ENCODE measurements at places on chromosomes 3 and 15.

- no peak for DNase-seq
Measured at GRCh38 chr15:80639168-80639555, 55.9 kb upstream of the ABHD17C start.

DNA sequence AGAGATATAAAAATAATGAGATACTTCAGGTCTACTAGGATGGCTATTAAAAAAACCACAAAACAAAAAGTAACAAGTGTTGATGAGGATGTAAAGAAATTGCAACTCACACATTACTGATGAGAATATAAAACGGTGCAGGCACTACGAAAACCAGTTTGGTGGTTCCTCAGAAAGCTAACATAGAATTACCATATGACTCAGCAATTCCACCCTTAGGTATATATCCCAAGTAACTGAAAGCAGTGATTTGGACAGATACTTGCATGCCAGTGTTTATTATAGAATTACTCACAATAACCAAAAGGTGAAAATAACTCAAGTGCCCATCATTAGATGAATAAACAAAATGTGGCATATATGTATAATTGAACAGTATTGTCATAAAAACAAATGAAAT lies 87.5 kb upstream of the MELTF start:
- no peak for DNase-seq

- DNase-seq, result no peak
Measured at GRCh38 chr3:65857327-65857726, 181.4 kb downstream of the MAGI1 start.

DNA sequence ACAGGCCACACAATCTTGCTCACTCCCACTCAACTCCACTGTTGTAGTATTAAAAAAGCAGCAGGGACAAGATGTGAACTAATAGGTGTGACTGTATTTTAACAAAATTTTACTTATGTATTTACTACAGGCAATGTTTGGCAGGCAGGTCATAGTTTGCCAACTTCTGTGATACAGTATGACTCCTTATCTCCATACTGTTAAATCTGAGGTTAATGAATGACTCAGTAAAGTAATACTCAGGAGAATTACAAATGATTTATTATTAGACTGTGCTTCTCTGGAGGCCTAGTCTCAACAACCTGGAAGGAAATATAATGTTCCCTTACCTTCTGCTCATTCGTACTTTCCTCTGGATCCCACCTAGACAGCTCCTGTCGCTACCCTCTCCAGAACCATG lies 258.6 kb upstream of the KCNMB2 start:
- DNase-seq, result no peak

- no peak for DNase-seq
Measured at GRCh38 chr3:123332124-123332641, 116.7 kb downstream of the ADCY5 start.

DNA sequence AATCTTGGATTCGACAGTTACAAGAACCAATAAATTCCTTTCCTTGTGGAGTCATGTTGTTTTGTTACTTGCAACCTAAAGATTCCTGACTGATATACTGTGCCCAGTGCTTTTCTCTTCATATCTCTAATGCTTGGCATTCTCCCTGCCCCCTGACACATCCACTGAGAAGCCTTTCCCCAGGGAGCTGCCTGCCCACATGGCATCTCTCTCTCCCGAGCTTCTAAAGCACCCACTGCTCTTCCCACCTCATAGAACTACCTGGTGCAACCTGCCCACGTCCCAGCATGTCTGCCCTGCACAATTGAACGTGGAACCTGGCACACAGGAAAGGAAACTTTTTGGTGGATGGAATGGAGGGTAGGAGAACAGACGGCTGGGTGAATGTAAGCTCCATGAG lies 6.8 kb downstream of the CYP8B1 start:
- DNase-seq, result no peak

DNA sequence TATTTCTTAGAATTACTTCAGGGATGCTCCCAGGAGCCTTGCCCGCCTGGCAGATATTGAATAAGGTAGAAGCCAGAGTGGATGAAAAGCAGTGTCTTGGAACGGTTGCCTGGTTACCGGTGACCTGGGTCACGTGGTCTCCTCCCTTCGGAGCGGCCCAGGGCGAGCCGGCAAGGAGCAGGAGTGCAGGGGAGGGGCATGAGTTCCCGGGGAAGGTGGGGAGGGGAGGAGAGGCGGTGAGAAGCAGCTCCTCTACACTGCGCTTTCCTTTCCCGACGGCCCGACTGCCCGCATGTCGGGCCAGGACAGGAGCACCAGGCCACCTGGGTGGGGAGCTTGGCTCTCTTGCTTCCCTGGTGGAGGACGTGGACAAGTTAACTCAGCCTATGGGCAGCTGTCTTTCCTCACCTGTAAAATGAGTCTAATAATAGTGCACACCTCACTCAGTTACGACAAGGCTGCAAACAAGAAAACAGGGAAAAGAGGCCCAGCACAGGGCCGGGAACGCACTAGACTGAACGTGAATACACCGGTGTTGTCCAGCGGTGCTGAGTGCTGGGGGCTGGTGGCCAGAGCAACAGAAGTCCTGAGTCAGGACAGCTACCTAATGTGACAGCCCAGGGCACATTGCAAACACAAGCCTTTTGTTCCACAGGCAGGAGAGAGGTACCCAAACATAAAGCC lies 198.3 kb downstream of the ADAMTS9 start:
- peak; percentile 93 for DNase-seq

DNA sequence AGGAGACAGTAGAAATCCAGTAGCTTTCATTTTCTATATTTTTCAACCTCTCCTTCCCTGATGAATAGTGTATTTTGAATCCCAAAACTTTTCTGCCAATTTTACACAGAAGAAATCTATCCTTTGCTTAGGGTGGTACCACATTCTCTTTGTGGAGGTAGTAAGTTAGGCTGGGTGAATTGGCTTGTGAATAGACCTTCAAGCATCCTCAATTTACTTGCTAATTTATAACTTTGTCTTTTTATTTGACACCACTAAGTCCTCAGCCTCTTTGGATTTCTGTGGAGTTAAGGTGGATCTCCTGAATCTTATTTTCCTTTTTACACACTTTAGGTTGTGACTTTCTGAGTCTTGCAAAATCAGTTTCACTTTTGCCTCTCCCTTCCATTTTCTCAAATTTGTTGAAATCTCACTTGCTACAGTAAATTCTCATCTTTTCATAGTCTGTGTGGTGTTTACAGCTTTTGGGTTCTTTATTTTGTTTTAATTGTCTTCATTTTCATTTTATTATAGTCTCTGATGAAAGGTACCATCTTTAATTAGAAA lies 5.7 kb upstream of the PLSCR1 start:
- no peak for DNase-seq

GRCh38 chr15:70810916-70811578 lies 42.9 kb downstream of the LARP6 start:
- no peak for DNase-seq

- DNase-seq, result no peak
Measured at GRCh38 chr3:113057117-113057516, 66.3 kb downstream of the GTPBP8 start.

- no peak for DNase-seq
Measured at GRCh38 chr15:35737441-35737840, 191.5 kb upstream of the DPH6 start.

GRCh38 chr3:128950223-128950938 lies 43.5 kb downstream of the CFAP92 start:
- DNase-seq, result peak; percentile 69

DNA sequence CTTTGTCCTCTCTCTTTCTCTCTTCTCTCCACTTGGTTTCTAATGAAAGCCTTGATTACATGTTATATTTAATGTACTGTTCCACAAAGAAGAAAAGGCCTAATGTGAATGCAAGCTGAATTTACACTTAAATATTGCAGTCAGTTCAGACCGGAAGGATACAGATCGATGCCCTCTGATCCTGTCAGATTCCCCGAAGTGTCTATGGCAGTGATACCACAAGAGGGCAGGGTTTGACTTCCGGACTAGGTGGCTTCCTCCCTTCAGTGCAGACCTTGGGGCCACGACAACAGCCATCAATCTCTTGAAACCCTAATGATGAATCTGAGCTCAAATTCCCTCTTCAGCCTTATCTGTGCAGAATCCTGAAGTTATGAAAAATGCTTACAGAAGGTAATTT lies 29.5 kb downstream of the AGTR1 start:
- DNase-seq, result peak; percentile 74

DNA sequence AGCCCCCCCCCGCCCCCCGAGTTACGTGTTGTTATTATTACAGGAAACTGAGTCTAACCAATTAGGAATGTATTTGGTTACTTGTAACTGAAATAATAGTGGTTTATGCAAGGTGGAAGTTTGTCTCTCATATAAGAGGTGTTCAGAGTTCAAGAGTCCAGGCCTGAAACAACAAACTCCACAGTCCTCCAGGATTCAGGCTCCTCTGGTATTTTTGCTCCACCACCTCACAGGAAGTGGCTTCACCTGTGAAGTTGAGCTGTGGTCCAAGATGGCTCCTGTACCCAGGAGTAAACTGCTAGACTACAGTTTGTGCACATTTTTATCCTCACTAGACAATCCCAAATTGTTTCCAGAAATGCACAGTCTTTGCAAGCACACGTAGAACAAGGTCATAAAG lies 27.3 kb downstream of the MOBP start:
- no peak for DNase-seq

GRCh38 chr3:11288786-11289637 lies 16.8 kb downstream of the ATG7 start:
- DNase-seq, result no peak

GRCh38 chr3:148389916-148390315 lies 307.8 kb upstream of the AGTR1 start:
- DNase-seq, result no peak

DNA sequence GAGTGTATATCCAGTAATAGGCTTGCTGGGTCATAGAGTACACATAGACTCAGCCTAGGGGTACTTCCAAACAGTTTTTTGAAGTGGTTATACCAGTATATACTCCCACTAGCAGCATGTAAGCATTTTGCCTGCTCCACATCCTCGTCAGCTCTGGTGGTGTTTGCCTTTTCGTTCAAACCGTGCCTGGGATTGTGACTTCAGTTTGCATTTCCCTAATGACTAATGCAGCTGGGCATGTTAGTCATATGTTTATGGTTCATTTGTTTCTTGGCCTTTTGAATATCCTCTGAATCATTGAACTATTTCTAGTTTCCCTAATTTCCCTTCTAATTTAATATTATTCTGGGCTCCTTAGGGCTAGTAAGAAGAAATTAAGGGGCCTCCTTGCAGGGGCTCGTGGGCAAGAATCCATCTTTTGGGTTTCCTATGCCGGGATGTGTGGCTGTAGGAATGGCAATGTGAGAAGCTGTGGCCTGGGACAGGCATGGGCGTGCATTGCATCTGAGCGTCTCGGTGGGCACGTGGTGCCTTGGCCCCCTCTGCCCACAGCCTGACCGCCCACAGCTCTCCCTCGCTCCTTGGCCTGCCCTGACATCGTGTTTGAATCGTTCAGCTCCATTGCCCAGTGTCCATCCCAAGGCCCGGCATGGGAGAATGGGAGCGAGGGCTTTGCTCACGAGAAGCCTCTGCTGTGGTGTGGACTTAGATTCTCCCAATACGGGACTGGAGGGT lies 26.4 kb downstream of the FAH start:
- DNase-seq, result no peak

- DNase-seq, result no peak
Measured at GRCh38 chr3:43616034-43616433, 5.8 kb downstream of the ANO10 start.

GRCh38 chr3:133171831-133172230 lies 133.6 kb downstream of the TMEM108 start:
- DNase-seq, result no peak

DNA sequence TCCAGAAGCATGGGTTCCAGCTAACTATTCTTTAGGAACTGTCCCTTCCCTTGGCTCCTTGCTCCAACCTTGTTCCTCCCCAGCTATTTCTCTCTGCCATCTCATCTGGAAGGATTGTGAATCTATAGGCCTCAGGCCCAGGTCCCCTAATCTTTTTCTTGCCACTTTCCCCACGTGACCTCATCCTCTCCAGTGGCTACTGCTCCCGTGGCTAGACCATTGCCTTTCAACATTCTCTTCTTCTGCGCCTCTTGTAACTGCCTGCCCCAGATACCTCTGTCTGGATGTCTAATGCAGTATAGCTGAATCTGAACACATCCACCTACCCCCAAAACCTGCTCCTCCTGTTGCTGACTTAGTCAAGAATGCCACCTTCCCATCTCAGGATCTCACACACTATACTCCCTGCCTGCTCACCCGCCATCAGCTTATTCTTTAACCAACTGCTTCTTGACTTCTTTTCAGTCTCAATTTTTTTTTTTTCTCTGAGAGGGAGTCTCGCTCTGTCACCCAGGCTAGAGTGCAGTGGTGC lies 5.2 kb downstream of the GPX1 start:
- no peak for DNase-seq

- DNase-seq, result no peak
Measured at GRCh38 chr3:40104441-40104840, 205.1 kb upstream of the EIF1B start.

GRCh38 chr3:101850246-101851051 lies 1.1 kb downstream of the NFKBIZ start:
- no peak for DNase-seq

DNA sequence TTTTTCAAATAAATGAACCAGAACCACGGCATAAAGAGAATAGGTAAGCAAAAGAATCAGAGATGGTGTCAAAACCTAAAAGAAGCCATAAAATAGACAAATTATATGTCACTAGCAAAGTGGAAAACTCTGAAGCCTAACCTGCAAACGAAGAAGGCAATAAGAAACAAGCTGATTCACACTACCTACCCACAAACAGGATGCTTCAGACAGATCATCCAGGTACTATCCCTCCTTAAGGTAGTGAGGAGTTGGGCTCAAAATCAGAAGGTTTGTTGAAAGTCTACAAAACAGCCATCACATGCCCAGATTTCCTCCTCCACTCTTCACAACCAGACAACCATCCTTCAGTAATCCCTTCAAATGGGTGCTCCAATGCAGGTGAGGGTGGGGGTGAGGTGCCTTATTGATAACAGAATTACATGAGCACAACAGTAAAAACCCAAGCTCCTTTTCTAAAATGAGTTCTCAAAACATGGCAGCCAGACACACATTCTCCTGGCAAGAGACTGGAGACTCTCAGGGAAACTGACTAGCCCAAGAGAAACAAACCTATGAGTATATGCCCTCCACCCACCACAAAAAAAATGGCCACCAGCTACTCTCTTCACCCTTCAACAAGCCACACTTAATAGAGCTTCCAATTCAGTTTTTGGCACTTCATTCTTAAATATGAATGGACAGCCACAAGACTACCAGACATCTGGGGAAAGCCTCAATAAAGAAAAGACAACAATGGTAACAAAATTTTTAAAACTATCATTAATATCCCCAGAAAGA lies 6.4 kb downstream of the KPNA1 start:
- no peak for DNase-seq

DNA sequence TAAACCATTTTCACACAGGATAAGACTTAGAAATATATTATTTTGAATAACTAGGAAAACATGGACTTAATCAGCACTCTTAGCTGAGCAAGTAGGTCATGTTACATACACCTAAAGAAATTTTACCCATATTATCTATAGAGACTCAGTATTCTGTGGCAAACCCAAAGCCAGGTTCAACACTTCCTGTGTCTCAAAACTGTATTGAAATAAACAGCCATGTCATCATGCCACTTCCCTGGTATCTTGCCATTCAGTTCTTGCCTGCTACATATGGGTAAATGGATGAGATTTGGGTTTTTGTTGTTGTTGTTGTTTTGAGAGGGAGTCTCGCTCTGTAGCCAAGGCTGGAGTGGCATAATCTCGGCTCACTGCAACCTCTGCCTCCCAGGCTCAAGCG lies 141.5 kb upstream of the PLXND1 start:
- DNase-seq, result no peak

All from WERI-Rb-1 (cell line).